RWPE2 (cell line): ENCODE measurements at places on chromosomes 1 and 21.

DNA sequence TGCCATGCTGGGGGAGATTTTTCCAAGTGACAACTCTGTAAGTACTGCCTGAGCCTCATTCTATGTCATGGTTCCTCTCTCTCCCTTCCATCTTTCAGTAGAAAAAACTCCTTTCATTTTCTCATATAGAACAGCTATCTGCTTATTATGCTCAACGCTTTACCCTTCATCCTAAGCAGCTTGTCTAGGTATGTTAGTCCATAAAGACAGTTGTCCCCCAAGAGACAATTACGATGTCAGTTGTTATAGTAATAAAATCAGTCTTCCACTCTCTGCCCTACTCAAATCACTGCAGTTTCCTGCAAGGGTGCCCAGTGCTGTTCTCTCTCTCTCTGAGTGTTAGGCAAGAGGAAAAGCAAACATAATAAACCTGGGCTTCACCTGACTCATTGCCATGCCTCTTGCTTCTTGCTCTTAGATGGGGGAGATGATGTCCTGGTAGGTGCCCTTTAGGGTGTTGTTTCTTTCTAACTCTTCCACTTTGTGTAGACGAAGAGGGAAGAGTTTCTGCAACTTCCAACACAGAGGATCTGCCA lies 59.4 kb downstream of the PAPPA2 start:
- no peaks in the 10 kb centered on the region for H3K27me3 ChIP-seq
- no peaks in the 10 kb centered on the region for H3K4me1 ChIP-seq
- no peak overlapping the region for H3K27ac ChIP-seq
- H3K4me3 ChIP-seq, result no peak overlapping the region
- H3K36me3 ChIP-seq, result no peaks in the 10 kb centered on the region
- DNase-seq, result no peak

GRCh38 chr21:33264561-33264960 lies 1.6 kb upstream of the IL10RB start:
- no peak overlapping the region for H3K4me3 ChIP-seq
- H3K27ac ChIP-seq, result no peak overlapping the region
- no peaks in the 10 kb centered on the region for H3K36me3 ChIP-seq
- H3K4me1 ChIP-seq, result peaks cover 10% of the 10 kb centered on the region

DNA sequence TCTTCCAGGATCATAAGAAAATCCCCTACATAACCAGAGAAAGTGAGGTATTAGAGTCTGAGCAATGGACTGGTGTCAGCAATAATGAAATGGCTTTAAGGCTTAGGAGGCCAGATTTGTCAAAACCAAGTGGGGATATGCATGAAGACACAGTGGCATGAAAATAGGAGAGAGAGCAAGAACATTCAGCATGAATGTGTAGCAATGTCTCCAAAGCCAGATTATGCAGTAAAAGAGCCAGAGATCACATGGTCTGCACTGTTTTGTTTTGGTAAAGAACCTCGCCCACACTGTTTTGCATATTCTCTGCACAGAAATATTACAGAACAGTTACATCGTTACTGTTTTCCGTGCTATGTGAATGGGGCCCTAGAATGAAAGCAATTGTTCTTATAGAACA lies 589.4 kb downstream of the PLPP3 start:
- DNase-seq, result no peak
- no peak overlapping the region for H3K4me3 ChIP-seq
- H3K27ac ChIP-seq, result no peak overlapping the region

- H3K4me3 ChIP-seq, result no peak overlapping the region
- H3K27ac ChIP-seq, result no peak overlapping the region
- H3K27me3 ChIP-seq, result no peaks in the 10 kb centered on the region
- H3K4me1 ChIP-seq, result no peaks in the 10 kb centered on the region
Measured at GRCh38 chr1:35850051-35850450, 33.0 kb upstream of the AGO1 start.

GRCh38 chr1:237041461-237041794 lies 556 bp upstream of the RYR2 start:
- DNase-seq, result no peak
- H3K27me3 ChIP-seq, result peaks cover 54% of the 10 kb centered on the region

DNA sequence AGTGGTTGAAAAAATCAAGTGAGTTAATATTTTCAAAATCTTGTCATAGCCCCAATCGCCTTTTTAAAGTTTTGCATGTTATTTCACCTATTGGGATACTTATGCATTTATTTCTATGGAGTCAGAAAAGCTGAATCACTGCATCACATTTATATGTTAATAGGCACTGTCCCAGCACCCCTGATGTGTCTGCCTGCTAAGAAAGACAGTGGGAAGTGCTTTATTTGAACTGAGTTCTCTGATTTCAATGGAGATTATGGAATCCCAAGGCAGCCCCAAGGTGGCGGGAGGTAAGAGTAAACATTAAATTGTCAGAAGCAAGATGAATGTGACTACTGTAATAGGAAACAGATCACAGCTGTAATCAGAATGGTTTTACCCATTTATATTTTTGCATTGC lies 2225.7 kb downstream of the NCAM2 start:
- H3K4me3 ChIP-seq, result no peak overlapping the region
- H3K27ac ChIP-seq, result no peak overlapping the region
- no peaks in the 10 kb centered on the region for H3K27me3 ChIP-seq

DNA sequence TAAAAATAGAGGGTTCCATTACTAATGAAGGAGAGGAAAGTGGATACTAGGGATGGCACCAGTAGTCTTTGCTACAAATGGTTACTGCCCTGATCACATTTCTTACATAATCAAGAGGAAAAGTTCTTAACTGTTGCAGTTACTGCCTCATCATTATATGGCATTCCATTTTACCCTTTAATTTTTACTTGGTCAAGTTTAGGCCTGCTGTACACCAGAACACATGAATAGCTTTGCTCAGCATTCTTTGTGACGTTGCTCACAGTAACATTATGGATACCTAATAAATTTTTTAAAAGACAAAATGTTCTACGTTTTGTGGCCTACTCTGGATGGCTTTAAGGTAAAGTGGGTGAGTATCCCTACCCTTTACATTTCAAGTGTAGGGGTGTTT lies 38.6 kb upstream of the CR1L start:
- H3K4me3 ChIP-seq, result no peak overlapping the region
- no peaks in the 10 kb centered on the region for H3K27me3 ChIP-seq
- peaks cover 9% of the 10 kb centered on the region for H3K4me1 ChIP-seq
- DNase-seq, result no peak

GRCh38 chr21:41833497-41834115 lies 45.5 kb downstream of the PRDM15 start:
- H3K4me3 ChIP-seq, result no peak overlapping the region
- H3K27ac ChIP-seq, result no peak overlapping the region
- H3K36me3 ChIP-seq, result peaks cover 59% of the 10 kb centered on the region
- no peaks in the 10 kb centered on the region for H3K4me1 ChIP-seq
- H3K27me3 ChIP-seq, result no peaks in the 10 kb centered on the region

DNA sequence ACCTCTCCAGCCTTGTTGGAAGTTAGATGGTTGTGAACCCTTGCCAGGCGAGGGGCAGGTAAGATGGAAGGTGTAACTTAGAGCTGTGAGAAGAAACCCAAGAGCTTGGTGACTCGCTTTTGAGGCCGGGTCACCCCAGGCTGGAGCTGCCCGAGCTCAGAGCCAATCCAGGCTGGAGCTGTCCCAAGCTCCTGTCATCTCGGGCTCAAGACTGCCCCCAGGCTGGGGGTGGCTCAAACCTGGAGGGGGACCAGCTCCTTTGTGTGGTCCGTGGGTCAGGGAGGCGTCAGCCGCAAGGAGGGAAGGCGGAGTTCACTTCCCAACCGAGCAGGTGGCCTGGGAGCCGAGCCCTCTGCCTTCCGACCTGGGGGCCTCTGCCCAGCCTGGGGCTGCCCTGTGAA lies 2.0 kb downstream of the HUNK start:
- peaks cover 91% of the 10 kb centered on the region for H3K27me3 ChIP-seq
- no peak overlapping the region for H3K4me3 ChIP-seq
- H3K4me1 ChIP-seq, result no peaks in the 10 kb centered on the region
- H3K27ac ChIP-seq, result no peak overlapping the region
- DNase-seq, result no peak

GRCh38 chr1:153553830-153554541 lies 4.9 kb upstream of the S100A3 start:
- H3K27ac ChIP-seq, result peak overlapping the region; percentile 100
- H3K4me1 ChIP-seq, result peaks cover 10% of the 10 kb centered on the region
- no peaks in the 10 kb centered on the region for H3K27me3 ChIP-seq
- no peak overlapping the region for H3K4me3 ChIP-seq

GRCh38 chr1:218809061-218809460 lies 364.6 kb upstream of the LYPLAL1 start:
- H3K4me3 ChIP-seq, result no peak overlapping the region
- no peaks in the 10 kb centered on the region for H3K4me1 ChIP-seq
- no peaks in the 10 kb centered on the region for H3K27me3 ChIP-seq
- no peaks in the 10 kb centered on the region for H3K36me3 ChIP-seq
- H3K27ac ChIP-seq, result no peak overlapping the region

- no peak overlapping the region for H3K4me3 ChIP-seq
- H3K27ac ChIP-seq, result no peak overlapping the region
- DNase-seq, result no peak
- H3K27me3 ChIP-seq, result no peaks in the 10 kb centered on the region
Measured at GRCh38 chr1:110060034-110060661, 10.3 kb downstream of the ALX3 start.

- H3K27ac ChIP-seq, result no peak overlapping the region
- no peak for DNase-seq
- H3K36me3 ChIP-seq, result no peaks in the 10 kb centered on the region
Measured at GRCh38 chr1:32474954-32475353, 10.1 kb downstream of the ZBTB8B start.

DNA sequence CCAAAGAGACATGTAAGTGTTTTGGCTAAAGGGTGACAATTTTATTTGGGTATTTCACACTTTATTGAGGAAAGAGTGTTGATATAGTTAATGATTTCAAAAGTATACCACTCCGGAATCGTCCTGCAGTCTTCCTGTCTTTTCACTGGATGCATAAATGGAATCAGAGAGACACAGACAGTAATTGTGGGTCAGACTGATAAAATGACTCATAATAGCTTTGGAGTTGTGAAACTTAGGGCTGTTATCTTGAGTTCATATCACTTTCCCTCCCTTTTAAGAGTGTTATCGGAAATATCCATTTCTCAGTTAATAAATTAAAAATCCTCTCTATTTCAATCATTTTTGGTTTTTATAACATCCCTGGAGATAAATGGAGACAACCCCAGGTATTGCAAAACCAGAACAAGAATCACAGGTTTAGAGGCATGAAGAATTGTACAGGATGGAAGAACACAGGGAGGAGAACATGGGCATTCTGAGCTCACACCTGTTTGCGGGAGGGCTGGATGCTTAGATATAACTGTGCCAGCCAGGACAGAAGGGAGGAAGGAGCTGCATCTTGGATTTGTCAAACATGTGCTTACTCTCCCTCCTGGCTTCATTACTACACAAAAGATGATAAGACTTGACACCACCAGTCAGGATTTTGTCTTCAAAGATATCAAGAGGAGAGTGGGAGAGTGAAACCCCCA lies 185.4 kb downstream of the LMO4 start:
- H3K27me3 ChIP-seq, result no peaks in the 10 kb centered on the region
- H3K36me3 ChIP-seq, result no peaks in the 10 kb centered on the region

DNA sequence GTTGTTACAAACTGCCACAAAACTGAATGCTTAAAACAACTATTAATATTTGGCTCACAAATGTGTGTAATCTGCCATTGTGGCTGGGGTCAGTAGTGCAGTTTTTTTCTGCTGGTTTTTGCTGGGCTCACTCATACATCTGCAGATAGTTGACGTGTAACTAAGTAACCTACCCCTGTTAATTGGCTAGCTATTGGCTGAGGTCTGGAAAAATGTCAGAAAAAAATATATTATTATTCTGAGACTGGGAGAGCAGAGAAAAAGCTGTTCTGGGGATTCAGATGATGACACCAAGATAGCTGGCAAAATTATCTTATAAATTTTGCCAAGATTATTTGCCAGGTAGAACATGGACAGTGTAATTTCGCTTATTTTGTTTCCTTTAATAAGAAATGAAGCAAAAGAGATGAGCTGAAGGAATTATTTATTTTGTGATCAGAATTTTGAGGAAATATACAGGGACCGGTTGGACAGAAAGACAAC lies 616.1 kb upstream of the ADAMTS5 start:
- H3K27ac ChIP-seq, result no peak overlapping the region
- H3K4me3 ChIP-seq, result no peak overlapping the region
- DNase-seq, result no peak
- H3K4me1 ChIP-seq, result peaks cover 14% of the 10 kb centered on the region
- no peaks in the 10 kb centered on the region for H3K27me3 ChIP-seq

DNA sequence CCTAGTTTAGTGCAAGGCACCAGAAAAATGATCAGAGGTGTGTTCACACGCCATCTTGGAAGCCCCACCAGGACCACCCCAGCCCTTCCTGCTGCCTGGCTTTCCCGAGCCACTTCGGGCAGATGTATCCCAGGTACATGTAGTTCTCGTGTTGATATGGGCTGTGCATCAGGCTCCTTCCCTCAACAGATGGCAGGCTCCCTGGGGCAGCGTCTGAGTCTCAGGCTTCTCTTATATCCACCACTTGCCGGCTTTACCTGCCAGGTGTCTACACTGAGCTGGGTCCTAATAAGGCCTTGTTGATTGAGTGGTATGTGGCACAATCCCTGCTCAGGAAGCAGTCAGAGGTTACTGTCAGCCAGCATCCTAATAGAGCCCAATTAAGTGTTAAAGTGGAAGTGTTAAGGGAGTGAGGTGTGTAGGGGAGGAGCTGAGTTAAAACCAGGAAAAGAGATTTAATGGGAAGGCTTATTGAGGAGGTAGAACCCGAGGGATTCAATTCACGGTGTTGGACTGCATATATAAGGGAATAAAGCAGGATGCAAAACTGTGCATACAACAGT lies 8.5 kb downstream of the GPA33 start:
- no peaks in the 10 kb centered on the region for H3K27me3 ChIP-seq
- DNase-seq, result no peak
- H3K4me3 ChIP-seq, result no peak overlapping the region
- no peak overlapping the region for H3K27ac ChIP-seq
- no peaks in the 10 kb centered on the region for H3K4me1 ChIP-seq

- no peak overlapping the region for H3K27ac ChIP-seq
- DNase-seq, result no peak
- no peaks in the 10 kb centered on the region for H3K36me3 ChIP-seq
- no peak overlapping the region for H3K4me3 ChIP-seq
- no peaks in the 10 kb centered on the region for H3K4me1 ChIP-seq
Measured at GRCh38 chr1:63960326-63960725, 186.5 kb downstream of the ROR1 start.

- DNase-seq, result no peak
- peaks cover 82% of the 10 kb centered on the region for H3K36me3 ChIP-seq
- H3K27me3 ChIP-seq, result no peaks in the 10 kb centered on the region
Measured at GRCh38 chr1:62452951-62453350, 16.1 kb downstream of the USP1 start.

GRCh38 chr21:34883491-34884271 lies 165.4 kb downstream of the RUNX1 start:
- peak overlapping the region; percentile 99 for H3K27ac ChIP-seq
- DNase-seq, result no peak
- H3K36me3 ChIP-seq, result peaks cover 80% of the 10 kb centered on the region
- H3K4me1 ChIP-seq, result peaks cover 39% of the 10 kb centered on the region
- peak overlapping the region; percentile 84 for H3K4me3 ChIP-seq
- H3K27me3 ChIP-seq, result no peaks in the 10 kb centered on the region
